Stimulated activated CD4-positive, alpha-beta T cell treated with anti-CD3 and anti-CD28 coated beads, TNF-alpha, amount 100 ng/mL, for 4 hours (primary cell): ENCODE measurements at places on chromosomes 3 and 15.

GRCh38 chr3:151093905-151094304 is 8.4 kb downstream of the MED12L start:
- DNase-seq, result no peak

- no peak for DNase-seq
Observed at GRCh38 chr3:38027466-38028465, 1.7 kb downstream of the PLCD1 start.

- DNase-seq, result no peak
Observed at GRCh38 chr3:128783774-128784173, 57.8 kb downstream of the RAB7A start.

DNA sequence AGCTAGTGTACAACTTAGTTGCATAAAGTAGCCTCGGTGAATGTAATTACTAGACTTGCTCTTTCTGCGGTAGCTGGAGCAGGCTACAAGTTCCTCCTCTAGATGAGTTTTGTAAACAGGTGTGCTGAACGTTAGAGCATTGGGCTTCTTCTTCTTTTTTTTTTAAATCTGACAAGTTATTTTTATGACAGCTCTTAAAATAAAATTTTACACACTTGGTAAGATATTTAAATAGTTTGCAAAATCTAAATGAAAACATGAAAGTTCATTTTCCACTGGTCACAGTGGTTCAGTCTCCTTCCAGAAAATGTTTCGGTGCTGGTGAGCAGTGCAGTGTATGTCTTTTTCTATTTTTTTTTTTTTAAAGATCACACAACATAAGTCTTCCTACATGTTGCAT is 3.0 kb downstream of the CCR9 start:
- DNase-seq, result no peak

DNA sequence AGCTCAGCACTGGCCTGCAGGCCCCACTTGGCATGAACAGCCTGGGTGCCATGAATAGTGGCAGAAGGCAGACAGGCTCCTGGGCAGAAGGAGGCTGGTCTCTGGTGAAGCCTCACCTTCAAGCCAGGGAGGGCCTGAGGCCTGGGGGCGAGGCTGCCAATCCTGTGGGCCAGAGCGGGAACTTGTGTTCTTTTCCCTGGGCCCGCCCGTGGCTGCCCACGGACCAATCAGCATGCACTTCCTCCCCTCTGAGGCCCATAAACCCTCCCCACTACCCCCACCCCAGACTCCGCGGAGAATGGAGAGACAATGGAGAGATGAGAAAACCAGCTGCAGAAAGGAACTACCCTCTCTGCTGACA is 283.8 kb upstream of the ROBO1 start:
- no peak for DNase-seq

DNA sequence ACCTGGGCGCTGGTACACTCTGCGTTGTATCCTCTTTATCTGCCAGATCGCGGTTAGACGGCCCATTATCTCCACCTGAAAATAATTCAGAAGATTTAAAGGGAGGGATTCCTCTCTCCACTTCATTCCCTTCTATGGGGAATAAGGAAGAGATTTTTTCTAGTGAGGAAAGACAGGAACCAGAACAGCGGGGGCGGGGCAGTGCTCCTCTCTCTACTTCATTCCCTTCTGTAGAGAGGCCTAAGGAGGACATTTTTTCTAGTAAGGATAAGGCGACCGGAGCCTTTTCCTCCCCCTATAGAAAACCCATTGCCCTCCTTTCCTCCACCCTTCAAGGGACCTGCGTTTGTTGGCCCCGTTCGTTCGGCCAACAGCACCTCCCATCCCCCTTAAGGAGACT is 8.3 kb upstream of the LIPH start:
- no peak for DNase-seq

GRCh38 chr3:70053293-70053692 is 53.8 kb downstream of the SAMMSON start:
- no peak for DNase-seq

DNA sequence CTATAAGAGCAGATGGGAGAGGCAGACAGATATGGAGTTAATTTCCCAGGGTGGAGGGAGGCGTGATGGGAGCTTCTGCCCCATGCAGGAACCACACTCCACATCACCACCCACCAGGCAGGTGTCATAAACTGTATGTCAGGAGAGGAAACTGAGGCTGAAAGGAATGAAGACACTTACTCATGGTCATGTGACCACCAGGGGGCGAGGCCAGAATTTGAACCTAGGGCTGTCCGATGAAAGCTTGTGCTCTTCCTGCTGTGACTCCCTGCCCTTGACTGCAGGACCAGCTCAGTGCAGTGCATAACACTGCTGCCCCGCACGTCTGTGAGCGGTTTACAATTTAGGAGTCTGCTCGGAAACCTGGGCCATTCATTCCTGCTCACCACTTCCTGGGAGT is 28.8 kb downstream of the NUP210 start:
- peak; percentile 15 for DNase-seq

DNA sequence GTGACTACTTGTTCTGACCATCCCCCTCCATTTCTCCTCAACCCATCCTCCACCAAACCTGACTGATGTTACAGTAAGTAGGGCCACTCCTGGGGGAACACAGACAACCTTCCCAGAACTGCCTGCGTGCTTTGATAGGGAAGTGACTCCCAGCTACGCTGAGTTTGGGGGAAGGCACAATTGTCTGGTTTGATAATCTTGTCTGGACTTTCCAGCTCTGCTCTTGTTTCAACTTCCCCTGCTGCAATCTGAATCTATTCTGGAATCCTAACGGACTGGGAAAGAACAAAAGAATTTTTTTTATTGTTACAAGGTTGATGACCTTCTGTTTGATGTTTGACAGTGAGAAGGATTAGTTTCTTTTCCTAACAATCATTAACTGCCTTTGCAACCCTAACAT is 895.6 kb downstream of the ROBO1 start:
- no peak for DNase-seq
